NCI-H2029 treated with DMSO at 0.1 percent for 48 hours (cell line): ENCODE measurements at places on chromosomes 3 and 15.
A peak's percentile ranks its signal among the peaks of the same experiment; 100 is the strongest.

- no peak for DNase-seq
Measured at GRCh38 chr3:177474652-177475355, 277.5 kb upstream of the TBL1XR1 start.

GRCh38 chr15:52925130-52925529 lies 135.0 kb upstream of the ONECUT1 start:
- DNase-seq, result no peak

- DNase-seq, result no peak
Measured at GRCh38 chr15:82958638-82959037, 6.1 kb upstream of the HOMER2 start.

DNA sequence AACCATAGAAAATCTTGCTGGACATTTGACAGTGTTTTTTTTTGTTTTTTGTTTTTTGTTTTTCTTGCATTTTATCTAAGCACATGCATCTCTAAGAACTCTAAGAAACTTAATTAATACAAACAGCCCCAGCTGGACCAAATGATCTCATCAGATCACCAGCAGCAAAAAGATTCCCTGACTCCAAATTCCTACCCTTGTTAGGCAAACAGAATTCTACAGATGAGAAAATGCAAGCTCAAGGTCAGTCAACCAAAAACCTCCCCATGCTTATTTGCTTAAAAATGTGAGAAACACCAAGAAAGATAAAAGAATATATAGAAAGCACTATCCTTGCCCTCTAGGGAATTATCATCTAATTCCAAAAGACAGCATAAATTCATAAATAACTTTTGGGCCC lies 65.4 kb downstream of the FOXP1 start:
- no peak for DNase-seq

GRCh38 chr3:156474560-156475389 lies 80.1 kb downstream of the SSR3 start:
- no peak for DNase-seq

GRCh38 chr3:179558742-179559364 lies 3.9 kb upstream of the ACTL6A start:
- DNase-seq, result peak; percentile 26

- no peak for DNase-seq
Measured at GRCh38 chr3:101216710-101217465, 103.5 kb downstream of the IMPG2 start.

GRCh38 chr15:58019503-58020376 lies 45.8 kb downstream of the ALDH1A2 start:
- DNase-seq, result no peak

DNA sequence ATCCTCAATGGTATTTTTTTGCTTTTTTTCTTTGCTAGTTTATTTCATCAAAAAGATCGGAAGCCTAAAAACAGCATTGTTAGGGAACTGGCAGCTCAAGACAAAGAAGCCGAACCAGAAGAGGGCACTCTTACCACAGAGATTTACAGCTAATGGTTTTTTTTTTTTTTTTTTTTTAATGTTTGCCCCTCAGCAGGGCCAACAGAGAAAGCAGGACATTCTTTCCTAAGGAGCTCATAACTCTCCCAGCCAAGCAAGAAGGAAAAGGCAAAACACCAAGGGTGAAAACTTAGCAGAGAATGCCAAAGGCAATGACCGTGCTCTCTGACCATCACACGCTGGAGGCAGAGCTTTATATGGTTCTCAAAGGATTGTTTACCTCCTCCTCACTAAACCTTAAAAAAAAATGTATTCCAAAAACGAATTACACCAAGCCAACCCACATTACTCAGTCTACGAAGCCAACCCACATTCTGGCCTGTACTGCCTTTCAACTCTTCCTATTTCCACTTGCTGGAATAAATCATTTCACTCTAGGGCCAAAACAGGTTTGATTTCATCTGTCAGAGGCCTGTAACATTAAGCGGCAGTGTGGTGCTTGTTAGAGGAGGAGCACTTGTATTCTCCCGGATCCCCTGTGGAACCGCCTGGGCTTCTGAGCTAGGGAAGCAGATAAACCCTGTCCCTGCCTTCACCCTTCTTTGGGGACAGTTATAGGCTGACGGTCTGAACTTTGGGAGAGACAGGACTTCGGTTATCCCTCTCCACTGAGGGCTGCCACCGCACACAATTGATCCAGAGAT lies 35.6 kb upstream of the GYG1 start:
- peak; percentile 38 for DNase-seq

DNA sequence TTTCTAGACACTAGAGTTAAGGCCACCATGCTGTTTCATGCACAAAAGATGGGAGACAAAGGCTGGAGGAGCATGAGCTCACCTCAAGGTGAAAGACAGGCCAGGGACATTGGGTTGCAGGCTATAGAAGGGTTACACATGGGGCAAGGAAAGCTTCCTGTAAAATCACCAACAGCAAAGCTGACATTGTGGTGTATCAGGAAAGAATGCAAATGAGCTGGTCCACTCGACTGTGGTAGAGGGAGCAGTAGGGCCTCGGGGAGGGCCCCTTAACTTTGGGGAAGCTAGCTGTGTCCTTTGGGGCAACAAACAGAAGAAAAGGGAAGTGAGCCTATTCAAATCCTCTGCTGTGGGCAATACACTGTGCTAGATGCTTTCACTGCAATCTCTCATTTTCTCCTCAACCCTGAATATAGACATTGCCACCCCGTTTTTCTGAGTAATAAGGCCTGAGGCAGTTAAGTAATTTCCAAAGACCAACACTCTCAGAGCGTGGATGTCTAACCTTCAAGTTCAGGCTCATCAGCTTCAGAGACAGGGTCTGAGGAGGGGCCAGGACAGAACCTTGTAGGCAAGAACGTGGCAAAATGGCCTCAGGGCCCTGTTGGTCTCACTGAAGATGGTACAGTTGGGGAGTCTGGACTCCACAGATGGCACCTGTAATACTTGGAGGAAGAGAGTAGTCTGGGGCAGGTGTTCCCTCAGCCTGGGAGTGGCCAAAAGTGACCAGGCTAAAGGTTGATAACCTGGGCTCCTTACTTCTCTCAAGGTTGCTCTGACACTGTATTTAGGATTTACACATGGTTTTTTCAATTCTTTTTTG lies 24.1 kb downstream of the CX3CR1 start:
- no peak for DNase-seq

GRCh38 chr15:51908316-51908715 lies 63.3 kb downstream of the LEO1 start:
- no peak for DNase-seq

- no peak for DNase-seq
Measured at GRCh38 chr3:111903067-111903511, 44.0 kb downstream of the PHLDB2 start.

DNA sequence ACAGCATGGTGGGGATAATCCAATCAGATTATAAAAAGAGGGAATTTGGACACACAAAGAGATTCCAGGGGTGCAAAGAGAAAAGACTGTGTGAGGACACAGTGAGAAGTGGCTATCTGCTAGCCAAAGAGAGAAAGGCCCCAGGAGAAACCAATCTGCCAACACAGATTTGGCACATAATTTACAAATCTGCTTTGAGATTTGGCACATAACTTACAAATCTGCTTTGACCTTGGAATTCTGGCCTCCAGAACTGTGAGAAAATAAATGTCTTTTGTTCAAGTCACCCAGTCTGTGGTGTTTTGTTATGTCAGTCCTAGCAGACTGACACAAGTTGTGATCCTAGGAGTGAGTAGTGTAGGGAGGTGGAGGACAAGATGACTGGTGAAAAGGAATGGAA lies 3.5 kb upstream of the TM4SF18 start:
- no peak for DNase-seq

GRCh38 chr3:69639851-69640250 lies 99.4 kb upstream of the MITF start:
- no peak for DNase-seq

- DNase-seq, result no peak
Measured at GRCh38 chr3:188242436-188243123, 88.6 kb downstream of the LPP start.

DNA sequence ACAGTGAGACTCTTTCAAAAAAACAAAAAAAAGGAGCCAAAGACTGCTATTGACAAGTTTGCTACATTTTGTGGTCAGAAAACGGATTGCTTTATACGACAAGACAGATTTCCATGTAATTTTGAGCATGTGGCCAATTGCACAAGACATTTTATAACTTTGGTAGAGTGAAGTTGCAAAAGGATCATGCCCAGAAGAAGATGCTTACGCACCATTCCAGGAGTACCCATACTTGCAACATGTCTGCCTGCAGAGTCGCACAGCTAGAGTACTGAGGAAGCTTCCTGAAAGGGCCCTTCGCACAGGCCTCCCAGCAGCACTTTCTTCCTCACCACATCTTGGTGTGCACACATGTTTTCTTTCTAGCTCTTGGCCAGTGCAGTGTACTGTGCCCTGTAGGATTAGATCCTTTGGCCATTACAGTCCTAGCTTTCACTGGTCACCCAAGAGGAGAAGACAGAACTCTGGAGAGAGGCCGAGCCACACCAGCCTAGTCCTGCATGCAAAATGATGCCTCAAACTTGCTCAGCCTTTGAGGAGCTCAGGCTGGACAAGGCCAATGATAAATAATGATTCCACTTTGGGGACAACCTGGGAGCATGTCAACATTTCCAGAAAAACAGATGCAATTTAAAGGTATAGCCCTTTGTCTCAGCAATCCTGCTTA lies 11.7 kb downstream of the CHDH start:
- no peak for DNase-seq

- no peak for DNase-seq
Measured at GRCh38 chr15:94740469-94740868, 509.1 kb downstream of the MCTP2 start.

DNA sequence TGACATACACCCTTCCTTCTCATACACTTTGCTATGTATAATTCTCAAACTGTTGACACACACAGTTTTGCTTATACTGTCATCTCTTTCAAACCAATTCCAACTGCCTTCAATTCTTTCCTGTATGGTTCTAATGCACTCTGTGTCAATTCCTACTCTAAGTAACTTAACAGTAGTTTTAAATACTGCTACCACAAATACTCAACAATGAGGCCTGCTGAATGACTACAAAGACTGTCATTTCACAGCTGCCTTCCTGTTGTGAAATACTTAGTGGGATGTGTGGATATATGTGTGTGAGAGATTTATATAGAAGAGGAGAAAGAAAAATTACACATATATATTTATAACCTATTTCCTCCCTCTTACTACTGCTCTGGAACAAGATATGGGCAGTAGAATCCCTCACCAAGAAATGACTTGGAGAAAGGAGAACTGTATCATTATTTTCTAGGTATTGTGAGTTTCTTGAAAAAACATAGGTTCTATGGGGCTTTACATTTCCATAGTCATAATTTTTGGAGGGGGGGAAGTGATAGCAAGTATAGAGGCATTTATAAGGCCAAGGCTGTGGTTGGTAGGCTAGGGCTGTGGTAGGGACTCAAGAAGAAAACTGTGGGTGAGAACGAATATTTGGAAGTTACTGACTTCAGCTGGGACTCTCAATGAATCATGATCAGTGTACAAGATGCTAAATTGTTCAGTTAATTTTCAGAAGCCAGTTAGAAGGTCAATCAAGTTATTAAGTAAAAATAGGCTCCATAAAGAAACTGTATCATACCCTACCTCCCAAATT lies 88.7 kb downstream of the ANKRD28 start:
- no peak for DNase-seq
